ENCODE measurements at places on chromosomes 4 and X. TPM values are rescaled to one million over a fixed set of nuclear protein-coding genes. Genes with fewer than 3 reads are reported as not detected.
A peak's percentile ranks its signal among the peaks of the same experiment; 100 is the strongest.

GRCh38 chr4:106700321-106700720 is 331.7 kb upstream of the GIMD1 start:
- no peak overlapping the region for H3K4me3 ChIP-seq
- H3K36me3 ChIP-seq = no peaks in the 10 kb centered on the region
- H3K4me1 ChIP-seq = no peaks in the 10 kb centered on the region
- no peak for DNase-seq
- no peak overlapping the region for H3K27ac ChIP-seq

DNA sequence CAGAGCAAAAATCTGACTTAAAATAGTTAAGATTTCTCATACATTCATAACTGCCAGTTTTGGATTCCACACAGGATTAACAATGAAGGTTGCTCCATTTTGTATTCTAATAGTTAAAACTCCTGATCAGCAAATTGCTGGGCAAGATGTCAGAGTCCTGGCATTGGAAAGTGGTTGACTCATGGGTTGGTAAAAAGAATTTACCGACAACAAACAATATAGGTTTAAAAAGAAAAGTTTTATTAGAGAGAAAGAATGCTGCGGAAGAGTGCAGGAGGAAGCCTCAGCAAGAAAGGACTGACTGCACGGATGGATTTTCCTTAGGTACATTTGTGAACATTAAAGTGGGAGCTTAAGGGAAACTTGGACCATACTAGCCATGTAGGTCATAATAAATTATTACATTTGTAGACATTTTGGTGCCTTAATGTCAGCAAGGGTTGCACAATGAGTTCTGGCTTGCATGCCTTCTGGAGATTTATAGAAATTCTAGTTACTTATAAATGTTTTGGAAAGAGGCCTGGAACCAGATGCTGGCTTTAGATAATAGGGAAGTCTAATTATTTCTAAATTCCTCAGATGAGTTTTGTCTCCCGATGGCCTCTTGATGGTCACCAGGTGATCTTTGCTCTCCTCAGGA is 25.4 kb upstream of the IL2 start:
- no peak for DNase-seq
- H3K27ac ChIP-seq = no peak overlapping the region
- no peaks in the 10 kb centered on the region for H3K27me3 ChIP-seq
- H3K4me3 ChIP-seq = no peak overlapping the region
- no peaks in the 10 kb centered on the region for H3K4me1 ChIP-seq

DNA sequence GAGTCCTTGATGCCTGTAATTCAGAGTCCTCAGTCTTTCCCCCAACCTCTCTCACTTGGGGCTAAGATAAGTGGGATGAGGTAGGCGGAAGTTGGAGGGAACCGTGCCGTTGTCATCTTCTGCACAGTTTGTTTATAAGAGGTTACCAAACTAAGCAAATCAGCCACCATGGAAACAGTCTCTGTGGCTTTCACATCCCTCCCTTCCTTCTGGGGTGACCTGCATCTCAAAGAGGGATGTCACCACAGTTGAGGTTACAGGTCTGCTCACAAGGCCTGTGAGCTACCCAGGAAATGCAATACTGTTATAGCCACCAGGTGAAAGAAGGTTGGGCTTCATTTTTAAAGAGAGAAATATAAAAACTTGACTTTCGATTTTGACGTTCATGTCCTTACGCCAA is 26.3 kb downstream of the RTL5 start:
- no peak overlapping the region for H3K27ac ChIP-seq
- peaks cover 9% of the 10 kb centered on the region for H3K4me1 ChIP-seq
- H3K4me3 ChIP-seq = no peak overlapping the region
- H3K36me3 ChIP-seq = no peaks in the 10 kb centered on the region

GRCh38 chrX:30005813-30006212 is 209.6 kb upstream of the MAGEB2 start:
- H3K27ac ChIP-seq = no peak overlapping the region
- H3K4me1 ChIP-seq = no peaks in the 10 kb centered on the region
- no peaks in the 10 kb centered on the region for H3K27me3 ChIP-seq
- no peaks in the 10 kb centered on the region for H3K36me3 ChIP-seq
- H3K4me3 ChIP-seq = no peak overlapping the region

DNA sequence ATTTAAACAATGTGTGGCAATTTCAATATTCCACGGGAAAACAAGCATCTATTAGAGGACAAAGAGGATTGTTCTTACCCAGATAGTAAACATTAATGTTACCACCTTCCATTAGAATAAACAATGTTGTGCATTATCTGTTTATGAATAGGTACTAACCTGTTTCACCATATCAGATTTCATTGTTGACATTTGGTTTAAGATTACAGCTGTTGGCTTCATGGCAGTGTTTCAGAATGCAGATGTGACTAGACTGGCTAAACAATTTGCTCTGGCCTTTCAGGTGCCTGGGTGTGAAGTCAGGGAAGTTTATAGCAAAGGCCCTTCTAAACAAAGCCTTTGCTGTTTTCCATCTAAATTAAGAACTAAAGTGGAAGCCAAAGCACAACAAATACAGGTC is 464.7 kb upstream of the FAM47C start:
- H3K4me3 ChIP-seq = no peak overlapping the region
- no peak overlapping the region for H3K27ac ChIP-seq
- no peaks in the 10 kb centered on the region for H3K27me3 ChIP-seq
- no peak for DNase-seq

DNA sequence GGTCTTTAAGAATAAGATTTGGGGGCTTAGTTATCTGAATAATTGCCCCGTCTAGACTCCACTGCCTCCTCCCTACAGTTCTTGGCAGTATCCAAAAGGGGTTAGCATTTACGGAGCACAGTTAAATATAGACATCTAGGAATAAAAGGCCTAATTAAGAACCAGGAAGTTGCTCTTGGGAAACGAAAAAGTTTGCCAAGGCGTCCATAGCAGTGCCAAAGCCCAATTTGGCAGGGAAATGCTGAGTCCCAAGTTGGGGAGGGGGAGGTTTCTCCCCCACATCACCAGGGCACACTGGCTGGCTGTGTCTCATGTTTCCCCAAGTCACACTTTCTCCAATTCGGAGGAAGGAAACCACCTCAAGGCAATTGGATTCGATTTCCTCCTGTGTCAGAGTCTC is 338.7 kb downstream of the FBXW7 start:
- no peaks in the 10 kb centered on the region for H3K27me3 ChIP-seq
- H3K36me3 ChIP-seq = no peaks in the 10 kb centered on the region
- no peak overlapping the region for H3K4me3 ChIP-seq
- DNase-seq = no peak

DNA sequence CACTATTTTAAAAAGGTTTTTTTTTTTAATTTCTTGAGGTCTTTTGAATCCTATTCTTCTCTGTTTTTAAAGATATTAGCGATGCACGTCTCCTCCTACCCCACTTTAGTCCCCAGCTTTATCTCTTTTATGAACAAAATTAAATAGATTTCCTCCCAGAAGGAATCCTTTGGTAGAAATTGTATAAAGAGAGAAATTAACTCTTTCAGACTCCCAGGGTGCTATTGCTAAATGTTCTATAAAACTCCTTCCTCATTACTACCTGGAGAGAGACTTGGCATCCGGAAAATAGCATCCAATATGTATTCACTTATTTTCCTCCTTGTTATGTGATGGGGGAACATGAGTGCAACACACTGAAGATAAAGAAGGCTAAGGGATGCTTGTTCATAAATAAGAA is 16.5 kb upstream of the PACRGL start:
- no peak for DNase-seq
- no peak overlapping the region for H3K27ac ChIP-seq
- no peak overlapping the region for H3K4me3 ChIP-seq
- H3K27me3 ChIP-seq = peaks cover 39% of the 10 kb centered on the region

- no peak overlapping the region for H3K27ac ChIP-seq
- no peaks in the 10 kb centered on the region for H3K4me1 ChIP-seq
- no peaks in the 10 kb centered on the region for H3K27me3 ChIP-seq
- H3K36me3 ChIP-seq = no peaks in the 10 kb centered on the region
- DNase-seq = no peak
Observed at GRCh38 chr4:165439344-165439743, 60.5 kb downstream of the CPE start.

GRCh38 chr4:4533461-4534169 is 8.2 kb downstream of the STX18 start:
- peaks cover 25% of the 10 kb centered on the region for H3K4me1 ChIP-seq
- H3K4me3 ChIP-seq = no peak overlapping the region
- DNase-seq = no peak
- no peak overlapping the region for H3K27ac ChIP-seq

- H3K4me1 ChIP-seq = no peaks in the 10 kb centered on the region
- no peaks in the 10 kb centered on the region for H3K36me3 ChIP-seq
- H3K27me3 ChIP-seq = peaks cover 9% of the 10 kb centered on the region
- no peak for DNase-seq
Observed at GRCh38 chr4:72679666-72680065, 110.6 kb upstream of the ADAMTS3 start.

- H3K27ac ChIP-seq = no peak overlapping the region
- no peaks in the 10 kb centered on the region for H3K27me3 ChIP-seq
- H3K36me3 ChIP-seq = no peaks in the 10 kb centered on the region
- no peak overlapping the region for H3K4me3 ChIP-seq
- DNase-seq = no peak
Observed at GRCh38 chr4:59054086-59054485, 1943.9 kb upstream of the IGFBP7 start.

DNA sequence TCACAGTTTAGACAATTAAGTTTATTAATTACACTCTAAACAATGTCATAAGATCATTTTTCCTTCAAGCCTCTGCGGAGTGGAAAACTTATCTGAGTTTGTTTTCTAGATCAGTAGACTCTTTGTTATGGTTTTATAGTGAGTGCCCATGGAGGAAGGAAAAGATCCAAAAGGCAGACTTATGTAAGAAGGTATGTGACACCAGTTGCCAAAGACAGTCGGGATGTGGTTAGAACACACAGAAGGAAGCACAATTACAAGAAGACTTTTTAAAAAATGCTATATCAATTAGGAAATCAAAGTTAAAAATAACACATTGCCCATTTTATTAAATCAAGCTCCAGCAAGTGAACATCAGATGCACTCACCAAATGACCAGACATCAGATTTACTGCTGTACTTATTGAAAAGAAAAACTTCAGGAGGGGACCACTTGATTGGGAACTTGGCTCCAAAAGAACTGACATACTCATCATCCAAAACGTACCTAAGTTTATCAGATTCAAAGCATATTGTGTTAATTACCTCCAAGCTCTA is 57.1 kb downstream of the NIPAL1 start:
- no peaks in the 10 kb centered on the region for H3K4me1 ChIP-seq
- no peaks in the 10 kb centered on the region for H3K27me3 ChIP-seq
- no peak overlapping the region for H3K4me3 ChIP-seq
- no peak for DNase-seq

DNA sequence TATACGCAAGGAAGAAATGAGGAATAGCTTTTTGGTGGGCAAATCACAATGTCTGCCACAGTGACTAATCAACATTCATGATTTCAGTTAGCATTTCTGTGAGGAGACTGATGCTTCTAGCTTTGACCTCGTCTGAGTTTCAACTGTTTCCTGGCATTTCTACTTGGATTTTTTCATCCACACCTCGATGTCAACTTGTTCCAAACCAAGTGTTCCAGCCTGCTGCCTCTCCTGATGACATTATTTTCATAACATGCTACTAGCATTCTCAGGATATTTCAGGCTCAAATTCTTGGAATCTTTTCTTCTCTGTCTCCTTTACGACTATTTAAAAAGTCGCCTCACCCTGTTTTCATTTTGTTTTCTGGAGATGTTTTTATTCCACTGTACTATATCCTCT is 90.3 kb upstream of the TEX13D start:
- no peak overlapping the region for H3K27ac ChIP-seq
- H3K4me1 ChIP-seq = no peaks in the 10 kb centered on the region
- H3K27me3 ChIP-seq = no peaks in the 10 kb centered on the region
- no peak overlapping the region for H3K4me3 ChIP-seq

DNA sequence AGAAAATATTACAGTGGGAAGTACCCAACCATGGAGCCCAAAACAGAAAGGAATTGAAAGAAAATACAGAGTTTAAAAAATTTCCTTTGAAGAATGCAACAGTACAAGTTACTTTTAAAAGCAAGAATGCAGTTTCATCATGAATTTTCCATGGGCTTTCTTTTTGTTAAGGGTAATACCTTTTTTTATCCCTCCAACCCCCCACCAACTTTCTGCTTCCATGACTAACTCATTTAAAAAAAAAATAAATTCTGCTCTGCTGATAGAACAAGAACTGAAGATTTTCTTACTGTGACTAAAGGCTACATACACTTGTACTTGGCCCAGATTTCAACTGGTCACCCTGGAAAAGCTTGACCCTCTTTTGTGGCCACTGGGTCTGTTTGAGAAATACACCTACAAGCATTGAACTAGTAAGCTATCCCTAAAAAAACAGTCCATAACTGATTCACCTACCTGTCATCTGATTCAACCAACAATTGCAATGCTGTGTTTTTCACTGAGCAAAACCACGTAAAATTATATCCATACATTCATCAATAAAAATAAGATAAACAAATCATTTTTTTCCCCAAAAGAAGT is 214.2 kb downstream of the NSUN7 start:
- peak overlapping the region; percentile 43 for H3K27ac ChIP-seq
- H3K4me1 ChIP-seq = peaks cover 18% of the 10 kb centered on the region
- H3K36me3 ChIP-seq = no peaks in the 10 kb centered on the region
- H3K4me3 ChIP-seq = no peak overlapping the region
- no peaks in the 10 kb centered on the region for H3K27me3 ChIP-seq

- no peak for DNase-seq
- H3K27ac ChIP-seq = no peak overlapping the region
- H3K4me1 ChIP-seq = no peaks in the 10 kb centered on the region
- no peak overlapping the region for H3K4me3 ChIP-seq
- H3K36me3 ChIP-seq = no peaks in the 10 kb centered on the region
Observed at GRCh38 chrX:11412715-11413623, 119.8 kb downstream of the AMELX start.

DNA sequence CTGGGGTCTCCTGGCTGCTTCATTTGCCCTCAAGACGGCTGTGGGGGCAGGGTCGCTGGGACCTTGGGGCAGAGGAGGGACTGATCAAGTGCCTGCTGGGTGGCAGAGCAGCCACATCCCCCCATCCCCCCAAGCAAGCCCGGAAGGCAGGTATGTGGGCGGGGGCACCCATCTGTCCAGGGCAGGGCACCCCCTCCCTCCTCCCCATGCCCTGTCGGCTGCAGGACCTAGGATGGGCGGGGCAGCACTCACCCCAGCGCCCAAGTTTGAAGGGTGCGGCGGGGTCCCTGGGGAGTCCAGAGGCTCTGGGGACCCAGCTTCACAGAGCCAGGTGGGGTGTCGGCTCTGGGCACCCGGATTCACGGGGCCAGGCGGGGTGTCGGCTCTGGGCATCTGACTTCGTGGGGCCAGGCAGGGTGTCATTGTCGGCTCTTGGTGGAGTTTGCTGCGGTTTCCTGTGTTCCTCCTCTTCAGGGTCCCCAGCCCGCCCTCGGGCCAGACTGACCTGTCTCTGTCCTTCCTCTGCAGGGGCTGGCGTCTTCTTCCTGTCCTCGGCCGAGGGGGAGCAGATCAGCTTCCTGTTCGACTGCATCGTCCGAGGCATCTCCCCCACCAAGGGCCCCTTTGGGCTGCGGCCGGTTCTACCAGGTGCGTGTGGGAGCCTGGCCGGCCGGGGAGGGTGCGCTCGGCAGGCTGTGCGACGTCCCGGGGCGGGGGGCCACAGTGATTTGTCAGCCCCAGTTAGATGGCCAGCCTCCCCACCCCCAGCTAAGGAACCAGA is 22.1 kb downstream of the DOK7 start:
- H3K4me1 ChIP-seq = peaks cover 71% of the 10 kb centered on the region
- DNase-seq = no peak
- H3K27me3 ChIP-seq = peaks cover 58% of the 10 kb centered on the region
- peak overlapping the region; percentile 25 for H3K4me3 ChIP-seq
- H3K27ac ChIP-seq = peak overlapping the region; percentile 96

Gene MAP7D2
- 0.44 TPM for total RNA-seq

Gene SLC25A6
- total RNA-seq = 158 TPM

Gene AVPR2
- 3.1 TPM for total RNA-seq

All from left ventricle myocardium inferior (tissue), 1 donor.